ENCODE measurements at places on chromosomes 5 and 9.
A peak's percentile ranks its signal among the peaks of the same experiment; 100 is the strongest.

DNA sequence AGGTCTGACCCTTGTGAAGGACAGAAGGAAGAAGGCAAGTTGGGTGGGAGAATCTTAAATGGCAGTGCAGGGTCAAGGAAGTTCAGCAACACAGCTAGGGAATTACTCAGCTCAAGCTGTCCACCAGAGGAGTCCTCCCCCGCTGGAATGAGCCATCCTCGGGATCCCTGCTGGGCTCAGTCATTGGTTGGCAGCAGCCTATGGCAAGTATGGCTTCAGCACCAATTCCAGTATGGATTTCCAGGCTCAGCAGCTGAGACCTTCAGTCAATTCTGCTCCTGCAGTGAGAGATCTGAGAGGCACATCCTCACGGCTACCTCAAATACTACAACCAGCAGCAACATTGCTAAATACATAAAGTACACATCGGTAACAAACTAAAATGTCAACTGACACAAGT is 280.6 kb upstream of the PIK3R1 start:
- H3K27ac ChIP-seq, result no peak overlapping the region
- no peak overlapping the region for H3K4me3 ChIP-seq
- H3K36me3 ChIP-seq, result no peaks in the 10 kb centered on the region
- DNase-seq, result no peak

DNA sequence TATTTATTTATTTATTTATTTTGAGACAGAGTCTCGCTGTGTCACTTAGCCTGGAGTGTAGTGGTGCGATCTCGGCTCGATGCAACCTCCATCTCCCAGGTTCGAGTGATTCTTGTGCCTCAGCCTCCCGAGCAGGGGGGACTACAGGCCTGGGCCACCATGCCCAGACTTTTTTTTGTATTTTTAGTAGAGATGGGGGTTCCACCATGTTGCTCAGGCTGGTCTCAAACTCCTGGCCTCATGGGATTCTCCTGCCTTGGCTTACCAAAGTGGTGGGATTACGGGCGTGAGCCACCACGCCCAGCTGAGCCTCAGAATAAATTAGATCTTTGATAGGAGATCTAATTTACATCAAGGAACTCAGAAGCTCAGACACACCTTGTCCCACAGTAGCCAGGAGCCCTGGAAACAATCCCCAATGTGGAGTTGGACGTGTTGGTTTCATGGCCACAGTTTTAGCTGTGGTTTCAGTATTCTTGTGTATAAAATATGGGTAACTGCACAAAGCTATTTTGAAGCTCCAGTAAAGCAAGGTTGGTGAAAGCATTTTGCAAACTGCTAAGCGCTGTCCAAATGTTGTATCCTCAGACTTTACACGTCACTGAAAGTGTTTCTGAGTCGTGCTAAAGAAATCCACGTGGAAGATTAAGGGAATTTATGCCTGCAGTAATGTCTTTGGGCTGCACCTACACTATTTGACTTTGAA is 3.0 kb upstream of the HNRNPAB start:
- peaks cover 4% of the 10 kb centered on the region for H3K27me3 ChIP-seq
- no peak for DNase-seq
- H3K36me3 ChIP-seq, result peaks cover 15% of the 10 kb centered on the region
- H3K4me3 ChIP-seq, result no peak overlapping the region

DNA sequence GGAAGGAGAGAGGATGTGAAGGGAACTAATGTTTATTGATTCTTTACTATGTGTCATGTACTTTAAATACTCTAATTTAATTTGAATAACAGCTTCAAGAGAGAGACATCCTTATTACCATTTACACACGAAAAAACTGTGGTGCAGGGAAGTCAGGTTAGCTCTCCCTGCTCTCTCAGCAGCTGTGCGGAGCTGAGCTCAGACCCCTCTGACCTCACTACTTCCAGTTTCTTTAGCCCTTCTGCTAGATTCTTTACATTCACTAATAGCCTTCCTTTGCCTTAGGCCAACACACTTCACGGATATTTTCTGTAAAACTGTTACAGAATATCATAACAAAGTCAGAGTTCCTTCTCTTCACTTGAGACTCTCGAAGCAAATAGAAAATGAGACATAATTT is 131.3 kb upstream of the ARRDC3 start:
- H3K4me1 ChIP-seq, result peaks cover 5% of the 10 kb centered on the region
- no peak overlapping the region for H3K4me3 ChIP-seq
- peaks cover 3% of the 10 kb centered on the region for H3K27me3 ChIP-seq
- no peaks in the 10 kb centered on the region for H3K36me3 ChIP-seq
- no peak overlapping the region for H3K27ac ChIP-seq

DNA sequence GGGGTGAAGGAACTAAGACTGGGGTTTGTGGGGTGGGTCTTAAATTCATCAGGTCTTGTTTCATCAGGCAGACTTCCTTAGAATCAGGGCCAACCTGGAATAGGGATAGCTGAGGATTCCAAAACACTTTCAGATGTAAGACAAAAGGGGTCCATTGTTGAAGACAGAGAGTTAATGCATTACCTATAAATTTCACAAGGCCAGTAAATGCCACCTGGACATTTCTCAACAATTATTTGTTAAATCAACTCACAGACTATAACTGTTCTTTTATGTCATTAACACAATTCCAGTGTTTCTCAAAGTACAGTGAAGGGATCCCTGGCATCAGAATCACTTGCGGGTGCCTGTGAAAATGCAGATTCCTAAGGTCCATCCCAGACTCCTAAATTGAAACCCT is 2.8 kb downstream of the MARCHF3 start:
- H3K4me1 ChIP-seq, result peaks cover 34% of the 10 kb centered on the region
- no peak overlapping the region for H3K4me3 ChIP-seq
- H3K36me3 ChIP-seq, result no peaks in the 10 kb centered on the region

DNA sequence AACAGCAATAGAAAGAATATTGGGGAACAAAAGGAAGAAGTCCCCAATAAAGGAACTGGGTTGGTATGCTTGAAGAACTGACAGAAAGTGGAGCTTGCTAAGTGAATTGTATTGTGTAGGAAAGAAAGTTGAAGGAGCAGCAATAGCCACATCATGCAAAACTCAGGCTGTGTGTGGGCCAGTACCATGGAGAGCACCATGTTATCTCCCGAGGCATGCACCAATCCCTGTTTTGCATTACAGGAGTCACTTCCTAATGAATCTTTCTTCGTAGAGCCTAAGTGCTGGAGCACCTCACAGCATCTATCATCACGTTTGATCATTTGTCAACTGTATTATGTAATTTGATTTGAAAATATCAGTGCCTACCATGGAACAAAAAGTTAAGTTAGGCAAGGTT is 137.7 kb upstream of the NMUR2 start:
- H3K4me1 ChIP-seq, result no peaks in the 10 kb centered on the region
- no peak overlapping the region for H3K4me3 ChIP-seq
- peaks cover 24% of the 10 kb centered on the region for H3K27me3 ChIP-seq
- no peak overlapping the region for H3K27ac ChIP-seq
- H3K36me3 ChIP-seq, result no peaks in the 10 kb centered on the region
- DNase-seq, result no peak

DNA sequence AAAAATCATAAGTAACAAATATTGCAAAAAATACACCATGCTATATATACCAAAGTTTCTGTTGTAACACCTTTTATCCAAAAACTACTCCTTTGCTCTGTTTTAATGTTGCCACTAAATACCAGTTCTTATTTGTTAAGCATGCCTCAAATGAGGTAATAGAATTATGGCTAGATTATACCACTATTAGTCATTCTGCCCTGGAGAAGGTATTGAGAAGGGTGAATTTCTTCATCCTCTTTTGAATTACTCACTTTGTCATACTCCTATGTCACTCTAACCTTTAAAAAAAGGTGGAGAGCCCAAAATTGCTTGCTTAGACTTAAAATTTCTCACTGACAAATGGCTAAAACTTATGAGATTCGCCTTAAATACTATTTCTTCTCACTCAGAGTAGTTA is 750.9 kb downstream of the MAT2B start:
- no peaks in the 10 kb centered on the region for H3K36me3 ChIP-seq
- H3K27me3 ChIP-seq, result no peaks in the 10 kb centered on the region
- H3K4me1 ChIP-seq, result no peaks in the 10 kb centered on the region
- H3K4me3 ChIP-seq, result no peak overlapping the region
- H3K27ac ChIP-seq, result no peak overlapping the region

GRCh38 chr5:43140286-43140685 is 19.6 kb downstream of the ZNF131 start:
- no peak overlapping the region for H3K4me3 ChIP-seq
- peaks cover 39% of the 10 kb centered on the region for H3K4me1 ChIP-seq
- H3K27me3 ChIP-seq, result no peaks in the 10 kb centered on the region
- peaks cover 52% of the 10 kb centered on the region for H3K36me3 ChIP-seq

DNA sequence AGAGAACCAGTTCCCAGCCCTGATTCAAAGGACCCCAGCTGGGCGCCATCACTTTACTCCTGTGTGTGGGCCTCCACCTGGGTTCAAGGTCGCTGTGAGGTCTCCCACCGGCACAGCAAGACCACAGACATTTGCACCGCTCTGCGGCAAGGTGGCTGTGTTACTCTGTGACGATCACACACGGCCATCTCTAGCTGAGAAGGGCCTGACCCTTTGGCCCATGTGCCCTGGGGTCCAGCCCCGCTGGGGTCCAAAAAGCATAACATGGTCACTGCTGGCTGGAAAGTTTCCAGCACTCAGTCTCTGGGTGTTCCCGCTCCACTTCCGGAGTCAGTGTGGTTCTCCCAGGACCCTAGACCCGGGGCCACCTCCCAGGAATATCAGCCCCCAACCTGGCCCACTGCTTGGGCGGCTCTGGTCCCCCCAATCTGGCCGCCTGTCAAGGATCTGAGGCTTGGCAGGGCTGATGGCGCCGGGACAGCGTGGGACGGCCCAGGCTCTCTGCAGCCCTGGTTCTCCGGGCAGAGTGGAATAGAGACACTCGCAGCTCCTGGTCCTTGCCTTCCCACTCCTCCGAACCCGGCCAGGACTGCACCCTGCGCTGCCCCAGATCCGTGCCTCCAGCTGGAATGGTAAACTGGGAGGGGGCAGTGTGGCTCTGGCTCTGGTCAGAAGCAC is 3.9 kb upstream of the LMX1B start:
- no peaks in the 10 kb centered on the region for H3K36me3 ChIP-seq
- no peak overlapping the region for H3K27ac ChIP-seq
- no peak overlapping the region for H3K4me3 ChIP-seq

- DNase-seq, result no peak
- no peaks in the 10 kb centered on the region for H3K4me1 ChIP-seq
- no peak overlapping the region for H3K27ac ChIP-seq
- no peak overlapping the region for H3K4me3 ChIP-seq
- no peaks in the 10 kb centered on the region for H3K36me3 ChIP-seq
Measured at GRCh38 chr5:125198270-125198974, 452.0 kb upstream of the ZNF608 start.

DNA sequence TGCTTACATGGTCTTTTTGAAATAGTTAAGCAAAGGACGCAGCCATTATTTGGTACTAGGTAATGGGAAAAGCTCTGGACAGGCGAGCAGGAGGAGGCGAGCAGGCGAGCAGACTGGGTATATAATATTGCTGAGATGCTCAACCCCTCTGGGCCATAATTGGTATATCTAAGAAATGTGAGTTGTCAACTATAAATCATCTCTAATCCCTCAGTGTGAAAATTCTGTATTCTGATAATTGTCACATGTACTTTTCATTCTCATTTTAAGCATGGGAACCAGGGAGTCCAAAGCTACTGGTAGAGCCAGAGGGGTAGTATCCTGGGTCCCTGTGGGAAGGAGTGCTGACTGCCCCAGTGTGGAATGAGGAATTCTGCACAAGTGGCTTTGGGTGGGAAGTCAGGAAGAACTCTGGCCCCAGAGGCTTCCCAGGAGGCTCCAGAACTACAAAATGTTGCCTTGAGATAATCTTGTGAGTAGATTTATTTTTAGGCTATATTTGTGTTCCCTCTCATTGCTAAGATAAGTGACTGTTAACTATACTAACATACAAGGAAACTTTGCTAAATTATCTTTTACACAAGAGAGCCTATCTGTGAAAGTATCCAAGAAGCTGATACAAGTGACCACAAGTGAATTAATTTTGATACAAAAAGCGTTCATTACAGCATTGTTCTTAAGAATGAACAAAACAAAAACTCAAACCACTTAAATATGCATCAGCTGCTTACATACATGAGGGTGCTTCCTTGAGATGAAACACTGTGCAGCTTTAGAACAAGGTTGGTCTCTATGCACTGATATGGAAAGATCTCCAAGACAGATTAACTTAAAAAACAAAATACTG is 70.5 kb upstream of the TNFAIP8 start:
- H3K27ac ChIP-seq, result peak overlapping the region; percentile 96
- no peak for DNase-seq
- no peaks in the 10 kb centered on the region for H3K27me3 ChIP-seq
- H3K36me3 ChIP-seq, result peaks cover 38% of the 10 kb centered on the region
- H3K4me1 ChIP-seq, result peaks cover 95% of the 10 kb centered on the region
- H3K4me3 ChIP-seq, result no peak overlapping the region

DNA sequence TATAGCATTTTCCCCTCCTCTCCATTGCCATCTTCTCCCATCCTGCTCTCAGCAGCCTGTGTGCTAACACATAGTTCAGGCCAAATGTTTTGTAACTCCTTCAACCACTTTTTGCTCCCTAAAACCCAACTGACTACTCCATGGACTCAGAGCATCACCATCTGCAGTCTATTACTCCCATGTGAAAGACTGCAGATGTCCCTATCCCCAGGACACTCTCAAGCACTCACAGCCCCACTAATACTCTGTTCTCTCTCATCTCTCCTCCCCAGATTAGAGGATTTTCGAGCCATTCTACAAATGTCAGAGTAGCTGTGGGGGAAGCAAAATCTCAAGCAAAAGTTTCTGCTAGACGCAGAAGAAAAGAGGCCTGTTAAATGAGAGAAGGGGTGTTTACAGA is 99.3 kb downstream of the ITGA1 start:
- no peaks in the 10 kb centered on the region for H3K4me1 ChIP-seq
- no peak overlapping the region for H3K4me3 ChIP-seq
- no peak for DNase-seq

DNA sequence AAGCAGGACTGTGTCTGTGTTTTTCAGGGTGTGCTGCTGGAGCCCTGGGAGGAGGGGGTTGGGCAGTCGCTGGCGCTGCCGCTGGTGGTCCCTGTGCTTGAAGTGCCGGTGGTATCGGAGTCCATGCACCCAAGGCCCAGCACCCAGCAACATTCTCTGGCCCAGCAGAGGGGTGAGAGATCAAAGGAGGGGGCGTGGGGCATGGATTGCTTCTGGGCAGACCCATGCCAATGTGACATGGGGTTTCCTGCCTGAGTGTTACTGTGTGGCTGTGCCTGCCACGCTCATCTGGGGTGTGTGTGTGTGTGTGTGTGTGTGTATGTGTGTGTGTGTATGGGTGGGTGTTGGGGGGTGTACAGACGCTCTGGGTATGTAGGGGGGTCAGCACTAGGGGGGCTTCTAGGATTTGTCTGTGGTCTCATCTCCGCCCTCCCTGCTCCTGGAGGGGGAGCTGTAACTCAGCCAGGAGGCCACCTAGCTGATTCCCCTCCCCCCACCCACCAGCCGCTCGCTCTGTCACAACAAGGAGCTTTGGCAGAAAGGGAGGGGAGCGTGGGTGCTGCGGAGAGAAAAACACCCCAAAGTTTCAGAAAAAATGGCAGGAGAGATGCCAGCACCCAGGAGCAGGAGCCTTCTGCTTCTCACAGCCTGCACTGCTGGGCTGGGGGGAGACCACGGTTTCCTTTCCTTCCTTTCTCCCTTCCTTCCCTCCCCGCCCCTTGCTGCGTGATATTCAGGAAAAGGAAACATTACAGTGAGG is 35.9 kb upstream of the HSPA9 start:
- H3K4me1 ChIP-seq, result peaks cover 4% of the 10 kb centered on the region
- peaks cover 77% of the 10 kb centered on the region for H3K27me3 ChIP-seq
- DNase-seq, result peak; percentile 4
- no peak overlapping the region for H3K27ac ChIP-seq
- H3K4me3 ChIP-seq, result no peak overlapping the region
